Foreskin melanocyte (primary cell): ENCODE measurements at places on chromosomes 11 and 22.

- peak; percentile 87 for DNase-seq
Measured at GRCh38 chr22:46604306-46604690, 15.9 kb upstream of the GRAMD4 start.

- peak; percentile 81 for DNase-seq
Measured at GRCh38 chr11:17256512-17256911, 20.0 kb upstream of the NUCB2 start.

DNA sequence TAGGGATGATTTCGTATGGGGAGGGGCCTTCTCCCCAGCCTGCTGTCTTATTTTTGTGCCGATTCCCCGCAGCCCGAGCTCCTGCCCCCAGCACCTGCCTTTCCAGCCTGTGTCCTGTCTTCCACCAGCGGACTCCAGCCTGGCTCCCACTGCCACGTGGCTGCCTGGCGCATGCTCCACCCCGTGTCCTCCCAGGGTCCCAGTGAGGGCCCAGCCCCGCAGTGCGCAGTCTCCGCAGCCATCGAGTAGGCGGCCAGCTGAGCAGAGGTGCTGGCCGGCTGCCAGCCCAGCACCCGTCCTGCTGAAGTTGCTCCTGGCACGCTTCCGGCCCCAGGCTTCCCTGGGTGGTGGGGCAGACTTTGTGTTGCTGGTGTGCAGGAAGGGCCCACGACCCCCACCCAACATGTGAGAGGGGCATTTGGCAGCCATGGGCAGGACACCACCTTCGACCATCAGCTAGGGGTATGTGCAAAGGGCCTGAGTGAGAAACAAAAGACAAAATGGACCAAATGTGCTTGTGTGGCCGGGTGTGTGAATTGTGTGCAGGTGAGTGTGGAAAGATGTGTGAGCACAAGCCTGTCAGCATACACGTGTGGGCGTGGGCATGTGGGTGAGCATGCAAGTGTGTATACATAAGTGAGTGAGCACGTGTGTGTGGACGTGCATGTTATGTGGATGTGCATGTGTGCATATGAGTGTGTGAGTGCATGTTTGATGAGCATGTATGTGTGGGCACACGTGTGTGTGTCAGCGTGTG is 55.9 kb downstream of the RTN4R start:
- DNase-seq = peak; percentile 21

DNA sequence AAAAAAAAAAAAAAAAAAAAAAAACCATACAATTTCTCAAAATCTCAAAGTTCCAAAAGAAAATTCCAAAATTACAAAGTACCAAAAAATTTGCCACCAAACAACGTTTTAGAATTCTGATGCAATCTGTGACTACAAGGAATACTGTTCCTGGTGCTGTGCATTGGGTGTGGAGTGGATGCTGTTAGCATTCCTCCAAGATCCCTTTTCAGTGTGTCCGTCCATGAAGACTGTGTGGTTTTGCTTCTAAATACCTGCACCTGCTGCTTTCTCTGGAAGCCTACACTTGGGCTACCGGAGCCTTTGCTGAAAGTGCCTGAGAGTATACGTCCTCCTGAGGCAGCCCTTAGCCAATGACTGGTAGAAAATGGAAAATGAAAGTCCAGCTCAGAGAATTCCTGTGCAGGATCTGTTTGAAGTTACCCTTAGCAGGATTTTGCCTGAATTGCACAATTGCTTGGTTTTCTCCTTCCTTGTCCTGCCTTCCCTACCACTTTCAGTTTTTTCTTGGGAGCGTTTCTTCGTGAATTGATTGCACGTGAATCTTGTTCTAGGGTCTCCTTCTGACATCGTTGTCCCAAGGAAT is 140.8 kb downstream of the TRPC6 start:
- DNase-seq = no peak

DNA sequence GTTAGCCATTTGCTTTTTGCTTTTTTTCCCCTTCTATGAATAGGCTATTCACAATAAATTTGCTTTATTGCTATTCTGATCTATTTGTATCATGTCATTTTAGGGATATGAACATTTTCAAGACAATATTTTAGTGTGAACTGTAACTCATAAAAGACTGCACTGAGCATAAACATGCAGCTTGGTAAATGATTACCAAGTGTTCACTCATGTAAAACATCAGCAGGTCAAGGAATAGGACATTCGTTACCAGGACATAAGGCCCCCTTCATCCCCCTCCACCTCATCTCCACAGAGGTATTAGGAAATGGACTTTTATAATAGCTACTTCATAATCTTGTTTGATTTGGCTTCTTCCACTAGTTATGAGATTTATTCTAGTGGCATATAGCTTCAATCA is 12.4 kb downstream of the NLRP14 start:
- no peak for DNase-seq

DNA sequence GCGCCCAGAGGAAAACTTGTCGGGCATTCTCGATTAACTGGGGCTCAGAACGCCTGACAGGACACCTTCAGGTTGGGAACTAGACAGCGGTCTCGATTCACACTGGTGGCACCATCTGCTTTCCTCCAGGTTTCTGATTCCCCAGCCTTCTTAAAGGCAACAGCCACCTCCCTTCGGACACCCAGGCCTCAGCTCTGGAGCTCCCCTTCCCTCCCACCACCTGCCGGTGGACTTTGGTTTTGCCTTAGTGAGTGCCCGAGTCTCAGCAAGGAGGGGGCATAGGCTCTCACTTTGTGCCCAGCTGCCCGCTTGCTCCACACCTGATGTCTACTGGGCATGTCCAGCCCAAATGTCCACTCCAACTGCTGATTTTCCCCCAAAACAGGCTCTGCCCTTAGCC is 110.4 kb upstream of the PARVA start:
- no peak for DNase-seq
